SK-N-SH (cell line): ENCODE measurements at places on chromosomes 1 and 21. TPM values are rescaled to one million over a fixed set of nuclear protein-coding genes. Genes with fewer than 3 reads are reported as not detected.

The CACNA1S gene
- polyA plus RNA-seq = not detected in 2 replicates

The TP73 gene
- polyA plus RNA-seq = 0.21 and 0.64 TPM in 2 replicates

The NPPA gene
- not detected in 2 replicates for polyA plus RNA-seq

The ZNF683 gene
- polyA plus RNA-seq = not detected in 2 replicates

The MED8 gene
- 33.7 and 42.9 TPM in 2 replicates for polyA plus RNA-seq

The ETV3L gene
- not detected in 2 replicates for polyA plus RNA-seq

The IL19 gene
- not detected in 2 replicates for polyA plus RNA-seq

The PGLYRP3 gene
- polyA plus RNA-seq = not detected in 2 replicates

The CAPN8 gene
- polyA plus RNA-seq = not detected in 2 replicates

The TMPRSS3 gene
- polyA plus RNA-seq = not detected in 2 replicates

The SLAMF1 gene
- polyA plus RNA-seq = not detected in 2 replicates

The KHDRBS1 gene
- 37.7 and 52.8 TPM in 2 replicates for polyA plus RNA-seq

The IVL gene
- polyA plus RNA-seq = 0.64 and 0.86 TPM in 2 replicates

The AADACL4 gene
- 0.32 and 0.59 TPM in 2 replicates for polyA plus RNA-seq

The PGLYRP4 gene
- not detected in 2 replicates for polyA plus RNA-seq
